ENCODE measurements at places on chromosomes 7 and 10.

- no peak for DNase-seq
Observed at GRCh38 chr10:97598407-97599271, 9.1 kb downstream of the C10orf62 start.

DNA sequence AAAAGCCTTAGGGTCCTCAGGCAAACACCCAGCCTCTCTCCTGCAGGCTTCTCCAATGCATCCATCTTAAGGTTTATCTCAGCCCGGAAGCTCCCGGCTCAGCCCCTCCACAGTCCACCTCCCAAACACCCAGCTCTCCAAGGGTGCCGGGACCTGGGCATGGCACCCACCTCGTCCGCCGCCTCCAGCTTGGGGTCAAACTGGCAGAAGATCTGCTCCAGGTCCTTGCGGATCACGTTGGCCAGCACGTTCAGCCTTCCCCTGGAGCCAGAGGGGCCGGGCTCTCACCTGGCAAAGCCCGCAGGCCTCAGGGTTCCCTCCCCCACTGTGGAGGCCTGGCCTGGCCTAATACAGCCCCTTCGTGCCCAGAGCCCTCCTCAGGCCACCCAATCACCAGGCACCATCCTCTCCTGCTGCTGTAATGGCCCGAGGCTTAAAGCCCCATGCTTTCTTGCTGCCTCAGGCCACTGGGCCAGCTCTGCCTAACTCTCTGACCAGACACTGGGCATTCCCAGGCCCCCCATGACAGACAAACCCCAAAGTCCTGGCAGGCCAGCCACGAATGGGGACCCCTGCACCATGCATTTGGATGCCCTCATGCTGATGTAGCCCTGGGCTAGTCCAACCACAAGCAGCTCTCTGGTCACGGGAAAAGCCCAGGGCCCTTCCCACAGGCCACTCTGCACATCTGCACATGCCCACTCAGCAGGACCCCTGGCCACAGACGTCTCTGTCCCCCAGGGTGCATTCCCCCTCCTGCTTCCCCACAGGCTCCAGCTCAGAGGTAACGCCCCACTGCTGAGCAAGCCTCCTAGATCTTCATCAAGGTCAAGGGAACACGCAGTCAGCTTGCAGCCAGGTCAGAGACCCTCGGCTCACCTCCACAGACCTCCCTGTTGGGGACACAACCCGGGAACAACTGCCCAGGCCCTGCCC is 12.3 kb downstream of the OGDHL start:
- no peak for DNase-seq

DNA sequence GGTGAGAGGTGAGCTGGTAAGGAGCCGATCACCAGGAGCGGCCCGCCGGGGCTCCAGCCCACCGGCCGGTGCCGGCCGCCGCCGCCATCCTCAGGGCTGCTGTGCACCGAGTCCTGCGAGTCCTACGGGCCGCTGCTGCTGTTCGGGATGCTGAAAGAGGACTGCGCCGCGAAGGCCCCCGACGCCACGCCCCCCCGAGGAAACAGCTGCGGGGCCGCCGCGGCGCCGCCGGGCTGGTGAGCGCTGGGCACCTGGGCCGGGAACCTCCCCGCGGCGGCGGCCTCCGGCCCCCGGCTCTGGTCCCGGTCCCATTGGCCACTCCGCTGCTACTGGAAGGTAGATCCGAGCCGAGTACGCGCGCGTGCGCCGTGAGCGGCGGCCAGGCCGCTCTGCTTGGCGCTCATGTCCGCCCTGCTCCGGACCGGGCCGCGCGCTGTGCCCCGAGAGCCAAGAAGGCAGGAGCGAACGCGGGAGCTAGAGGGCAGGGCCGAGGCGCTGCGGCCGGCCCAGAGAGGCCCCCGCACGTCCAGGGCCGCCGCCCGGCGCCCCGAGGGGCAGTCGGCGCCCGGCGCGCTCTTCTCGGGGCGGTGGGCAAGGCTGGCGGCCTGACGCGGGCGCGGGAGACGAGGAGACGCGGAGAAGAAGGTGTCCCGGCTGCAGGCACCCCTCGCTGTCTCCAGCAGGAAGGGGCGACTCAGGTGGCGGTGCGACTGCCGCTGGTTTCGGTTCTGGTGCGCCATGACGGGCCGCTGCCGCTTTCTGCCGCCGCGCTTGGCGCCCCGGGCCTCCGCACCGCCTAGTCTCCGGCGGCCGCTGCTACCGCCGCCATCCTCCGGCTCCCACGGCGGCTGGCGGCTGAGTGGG is 121.3 kb upstream of the WIPF3 start:
- DNase-seq = peak; percentile 30

- no peak for DNase-seq
Observed at GRCh38 chr10:132224343-132225072, 37.8 kb downstream of the DPYSL4 start.

DNA sequence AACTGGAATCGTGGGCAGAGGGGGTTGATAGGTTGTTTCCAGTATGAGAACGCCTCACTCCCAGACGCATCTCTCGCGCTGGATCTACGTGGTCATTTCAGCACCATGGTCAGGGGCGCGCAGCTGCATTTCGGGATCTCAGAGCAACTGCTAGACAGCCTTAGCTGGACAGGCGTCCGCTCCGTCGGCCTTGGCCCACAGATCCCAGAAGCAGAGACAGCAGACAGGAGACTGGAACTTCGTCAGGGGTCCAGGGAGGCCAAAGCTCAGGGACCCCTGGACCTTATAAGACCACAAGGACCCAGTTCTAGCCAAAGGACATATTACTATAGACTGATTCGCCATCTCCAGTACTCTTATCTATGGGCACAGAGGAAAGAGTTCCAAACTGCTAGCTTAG is 5.3 kb downstream of the NEUROG3 start:
- DNase-seq = no peak

DNA sequence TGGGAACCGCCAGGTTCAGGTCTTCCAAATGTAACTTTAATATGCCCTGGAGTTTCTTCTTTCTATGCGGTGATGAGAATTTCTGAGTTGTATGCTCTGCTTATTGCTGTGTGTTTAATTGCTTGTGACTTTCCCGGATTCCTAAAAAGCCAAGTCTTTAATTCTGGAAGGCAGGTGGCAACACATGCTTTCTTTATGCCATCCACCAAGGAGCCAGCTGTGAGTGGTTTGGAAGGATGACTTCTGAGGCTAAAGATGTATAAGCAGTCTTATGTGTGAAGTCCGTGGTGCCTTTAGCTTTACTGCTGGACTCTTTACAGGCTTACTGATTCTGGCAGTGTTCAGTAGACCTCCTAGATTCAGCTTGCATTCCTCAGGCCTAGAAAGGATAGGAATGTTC is 3.1 kb downstream of the SDK1 start:
- no peak for DNase-seq

- no peak for DNase-seq
Observed at GRCh38 chr7:156919132-156919713, 26.2 kb upstream of the LMBR1 start.

DNA sequence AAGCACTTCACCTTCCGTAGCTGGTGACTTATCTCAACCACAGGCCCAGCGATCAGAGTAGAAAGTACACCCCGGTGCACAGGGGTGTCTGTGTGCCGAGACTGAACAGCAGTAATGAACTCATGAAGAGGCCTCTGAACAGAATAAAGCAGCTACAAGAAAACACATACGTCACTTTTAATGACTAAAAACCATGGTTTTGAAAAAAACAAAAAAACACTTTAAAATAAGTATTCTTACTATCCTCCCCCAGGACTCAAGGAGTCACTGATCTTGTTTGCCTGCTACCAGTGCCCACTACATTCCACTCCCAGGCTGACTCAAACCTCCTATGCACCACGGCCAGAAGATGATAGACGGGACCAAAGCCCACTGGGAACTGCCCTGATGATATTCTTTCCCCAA is 53.8 kb downstream of the NCAPG2 start:
- no peak for DNase-seq

GRCh38 chr7:158452331-158452730 is 135.3 kb downstream of the PTPRN2 start:
- no peak for DNase-seq

DNA sequence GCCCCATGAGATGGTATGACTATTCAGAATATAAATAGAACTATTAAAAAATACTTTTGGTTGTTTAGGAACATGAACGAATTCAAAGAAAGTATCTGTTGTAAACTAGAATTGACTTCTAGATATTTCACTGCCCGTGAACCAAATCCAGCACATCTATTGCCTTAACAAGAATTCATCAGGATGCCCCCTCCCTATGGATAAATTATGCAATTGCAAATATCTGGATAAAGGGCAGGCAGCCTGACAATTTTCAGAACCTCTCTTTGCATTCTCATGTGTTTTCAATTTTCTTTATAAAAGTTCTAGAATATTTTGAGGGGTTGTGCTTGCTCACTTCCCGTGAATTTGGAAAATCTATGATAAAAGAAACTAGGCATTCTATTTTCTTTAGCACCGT is 822.1 kb upstream of the SORCS1 start:
- DNase-seq = no peak

DNA sequence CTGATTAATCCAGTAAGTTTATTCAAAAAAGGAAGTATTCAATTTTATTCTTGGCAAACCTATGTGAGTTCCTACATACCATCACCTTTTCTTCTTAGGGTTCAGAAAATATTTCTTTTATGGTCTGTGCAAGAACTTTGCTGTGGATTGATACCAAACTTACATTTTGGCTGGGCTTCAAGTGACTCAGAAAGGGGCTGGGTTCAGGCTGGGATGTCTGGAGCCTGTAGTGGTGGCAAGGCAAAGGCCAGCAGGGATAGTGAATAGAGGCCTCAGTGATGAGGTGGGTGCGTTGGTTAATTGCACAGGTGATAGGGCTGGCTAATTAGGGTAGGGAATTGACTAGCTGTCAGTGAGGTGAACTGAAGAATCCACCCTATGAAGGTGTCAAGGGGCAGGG is 40.2 kb upstream of the ATXN7L1 start:
- no peak for DNase-seq

DNA sequence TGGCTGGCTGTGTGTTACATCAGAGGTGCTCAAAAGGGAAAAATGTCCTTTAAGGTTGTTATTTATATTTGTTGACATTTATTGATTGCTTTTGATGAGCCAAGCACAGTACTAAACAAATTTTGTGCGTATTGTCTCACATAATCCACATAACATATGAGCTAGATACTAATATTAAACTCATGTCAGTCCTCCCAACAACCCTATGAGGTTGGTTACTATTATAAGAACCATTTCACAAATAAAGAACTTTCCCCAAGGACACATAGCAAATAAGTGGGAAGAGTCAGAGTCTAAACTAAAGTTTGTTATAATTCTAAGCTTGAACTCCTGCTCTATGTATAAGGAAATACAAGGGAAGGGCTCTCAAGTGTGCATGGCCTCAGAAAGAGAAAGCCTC is 35.6 kb upstream of the OTUD1 start:
- no peak for DNase-seq

DNA sequence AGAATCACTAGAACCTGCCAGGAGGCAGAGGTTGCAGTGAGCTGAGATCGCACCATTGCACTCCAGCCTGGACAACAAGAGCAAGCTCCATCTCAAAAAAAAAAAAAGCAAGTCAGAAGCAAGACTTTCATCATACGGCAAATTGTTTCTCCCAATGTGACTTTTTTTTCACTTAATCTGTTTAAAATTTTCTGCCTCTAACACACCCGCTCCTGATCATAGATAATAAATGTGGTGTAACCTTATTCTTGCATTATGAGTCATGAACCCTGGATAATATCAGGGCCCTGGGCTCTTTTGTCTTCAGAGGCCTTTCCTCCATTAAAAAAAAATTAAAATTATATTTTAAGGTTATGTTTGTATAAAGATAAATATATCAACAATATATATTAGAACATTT is 111.4 kb upstream of the JCAD start:
- no peak for DNase-seq

- no peak for DNase-seq
Observed at GRCh38 chr10:51145375-51145774, 71.1 kb downstream of the PRKG1 start.

DNA sequence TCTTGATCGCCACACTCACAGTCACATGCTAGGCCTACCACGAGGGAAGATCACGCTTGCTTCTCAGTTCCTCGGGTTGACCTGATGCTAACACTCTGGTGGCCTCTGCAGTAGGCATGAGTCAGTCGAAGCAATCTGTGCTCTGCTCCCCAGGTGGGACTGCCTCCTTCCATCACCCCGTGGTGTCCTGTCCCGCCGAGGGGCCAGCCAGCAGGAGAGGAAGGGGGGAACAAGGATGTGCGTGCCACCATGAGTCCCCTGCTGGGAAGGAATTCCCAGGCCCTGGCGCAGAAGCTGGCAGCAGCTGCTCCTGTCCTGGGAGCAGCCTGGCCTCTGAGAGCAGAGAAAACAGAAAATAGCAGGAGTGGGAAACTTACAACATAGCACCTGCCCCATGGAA is 695.0 kb upstream of the NRP1 start:
- no peak for DNase-seq
